ENCODE measurements at places on chromosomes 11 and 22. TPM values are rescaled to one million over a fixed set of nuclear protein-coding genes. Genes with fewer than 3 reads are reported as not detected.
A peak's percentile ranks its signal among the peaks of the same experiment; 100 is the strongest.

The ANGPTL5 gene
- total RNA-seq = not detected

The IGSF22 gene
- total RNA-seq = 0.77 TPM

The GRIK4 gene
- 3.0 TPM for total RNA-seq

The ANO1 gene
- 7.8 TPM for total RNA-seq

DNA sequence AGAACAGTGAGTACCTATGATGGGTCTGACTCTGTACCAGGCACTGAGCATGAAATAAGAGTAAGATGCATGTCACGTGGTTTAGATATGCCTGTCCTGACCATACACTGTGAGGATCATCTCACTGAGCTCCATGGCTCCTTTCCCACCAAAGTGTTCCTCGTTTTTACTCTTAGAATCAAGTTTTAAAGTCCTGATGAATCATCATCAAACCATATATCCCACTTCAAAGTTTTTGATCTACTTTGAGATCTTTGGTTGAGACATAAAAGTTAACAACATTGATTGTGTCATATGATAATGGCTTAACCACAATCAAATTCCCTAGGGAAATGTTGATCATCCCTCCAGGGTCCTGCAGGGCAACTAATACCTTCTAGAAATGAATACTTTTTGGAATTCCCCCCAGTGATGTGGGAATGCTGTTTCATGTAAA is 12.8 kb downstream of the ETS1 start:
- no peaks in the 10 kb centered on the region for H3K27me3 ChIP-seq
- H3K27ac ChIP-seq = no peak overlapping the region
- H3K36me3 ChIP-seq = no peaks in the 10 kb centered on the region
- H3K4me1 ChIP-seq = peaks cover 28% of the 10 kb centered on the region
- no peak overlapping the region for H3K4me3 ChIP-seq

DNA sequence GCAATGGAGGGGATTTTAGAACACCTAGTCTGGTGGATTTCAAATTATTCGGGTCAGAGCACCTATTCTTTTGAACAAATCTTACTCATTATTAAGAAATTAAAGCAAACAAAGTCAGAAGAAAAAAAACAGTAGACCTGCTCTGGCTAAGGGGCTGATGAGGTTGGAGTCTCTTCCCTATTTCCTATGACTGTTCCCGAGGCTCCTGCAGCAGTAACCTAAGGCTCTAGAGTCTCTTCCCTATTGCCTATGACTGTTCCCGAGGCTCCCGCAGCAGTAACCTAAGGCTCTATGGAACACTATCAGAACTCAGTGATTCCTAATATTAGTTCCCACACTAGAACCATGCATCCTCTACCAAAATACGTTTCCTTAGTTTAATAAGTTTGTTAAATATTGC is 607.9 kb downstream of the NTM start:
- no peak overlapping the region for H3K4me3 ChIP-seq
- H3K4me1 ChIP-seq = peaks cover 8% of the 10 kb centered on the region
- H3K36me3 ChIP-seq = no peaks in the 10 kb centered on the region
- DNase-seq = no peak

- no peaks in the 10 kb centered on the region for H3K27me3 ChIP-seq
- H3K27ac ChIP-seq = no peak overlapping the region
- no peaks in the 10 kb centered on the region for H3K4me1 ChIP-seq
- H3K4me3 ChIP-seq = no peak overlapping the region
- no peak for DNase-seq
These were observed 9.8 kb upstream of the CECR2 start for GRCh38 chr22:17359501-17359900.

DNA sequence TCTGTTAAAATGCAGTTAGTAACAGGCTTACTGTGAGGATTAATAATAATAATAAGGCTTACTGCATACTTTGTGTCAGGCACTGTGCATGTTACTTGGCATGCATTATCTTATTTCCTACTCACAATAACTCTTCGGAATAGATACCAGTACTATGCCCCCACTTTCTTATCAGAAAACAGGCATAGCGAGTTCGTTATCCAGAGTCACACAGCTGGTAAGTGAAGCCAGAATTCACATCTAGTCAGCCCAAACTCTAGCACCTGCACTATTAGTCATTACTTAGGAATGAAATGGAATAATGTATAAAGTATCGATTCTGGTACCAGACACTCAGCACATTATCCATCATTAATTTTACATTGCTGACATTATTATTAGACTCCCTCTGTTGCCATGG is 155.7 kb upstream of the BLID start:
- H3K4me1 ChIP-seq = no peaks in the 10 kb centered on the region
- H3K4me3 ChIP-seq = no peak overlapping the region
- H3K27ac ChIP-seq = no peak overlapping the region
- no peaks in the 10 kb centered on the region for H3K27me3 ChIP-seq

GRCh38 chr22:32310777-32311176 is 46.9 kb upstream of the RFPL3 start:
- H3K4me1 ChIP-seq = no peaks in the 10 kb centered on the region
- DNase-seq = no peak
- H3K27ac ChIP-seq = no peak overlapping the region
- H3K36me3 ChIP-seq = no peaks in the 10 kb centered on the region
- H3K27me3 ChIP-seq = no peaks in the 10 kb centered on the region

- peak overlapping the region; percentile 51 for H3K4me3 ChIP-seq
- H3K36me3 ChIP-seq = no peaks in the 10 kb centered on the region
- peaks cover 12% of the 10 kb centered on the region for H3K4me1 ChIP-seq
- peak overlapping the region; percentile 85 for H3K27ac ChIP-seq
- H3K27me3 ChIP-seq = no peaks in the 10 kb centered on the region
These were observed 2.1 kb downstream of the ROBO4 start for GRCh38 chr11:124895471-124895971.

- no peaks in the 10 kb centered on the region for H3K36me3 ChIP-seq
- no peak for DNase-seq
- H3K27me3 ChIP-seq = no peaks in the 10 kb centered on the region
- no peak overlapping the region for H3K27ac ChIP-seq
- H3K4me1 ChIP-seq = peaks cover 14% of the 10 kb centered on the region
These were observed 2.9 kb downstream of the SLC35C1 start for GRCh38 chr11:45807792-45808238.

DNA sequence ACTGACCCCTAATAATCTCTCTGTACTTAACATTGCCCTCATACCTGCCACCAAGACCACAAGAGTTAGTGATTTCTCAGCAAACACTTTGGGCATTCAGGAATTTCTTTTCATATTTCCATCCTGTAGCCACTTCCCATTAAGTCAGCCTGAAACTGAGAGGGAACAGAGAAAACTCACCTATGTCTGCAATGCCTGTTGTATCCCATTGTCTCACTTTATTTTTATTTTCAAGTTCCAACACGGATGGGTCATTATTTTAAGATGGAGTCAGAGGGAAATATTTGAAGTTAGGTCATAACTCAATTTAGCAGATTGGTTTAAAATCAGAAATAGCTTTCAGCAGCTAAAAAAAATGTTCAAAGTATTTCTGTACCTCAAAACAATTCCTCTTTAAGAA is 937.8 kb upstream of the CHORDC1 start:
- H3K36me3 ChIP-seq = no peaks in the 10 kb centered on the region
- no peak overlapping the region for H3K4me3 ChIP-seq
- no peak overlapping the region for H3K27ac ChIP-seq
- H3K4me1 ChIP-seq = no peaks in the 10 kb centered on the region

- peaks cover 3% of the 10 kb centered on the region for H3K4me1 ChIP-seq
- H3K36me3 ChIP-seq = no peaks in the 10 kb centered on the region
- no peak for DNase-seq
- H3K27ac ChIP-seq = no peak overlapping the region
These were observed 100.6 kb downstream of the RRAS2 start for GRCh38 chr11:14258221-14258935.

DNA sequence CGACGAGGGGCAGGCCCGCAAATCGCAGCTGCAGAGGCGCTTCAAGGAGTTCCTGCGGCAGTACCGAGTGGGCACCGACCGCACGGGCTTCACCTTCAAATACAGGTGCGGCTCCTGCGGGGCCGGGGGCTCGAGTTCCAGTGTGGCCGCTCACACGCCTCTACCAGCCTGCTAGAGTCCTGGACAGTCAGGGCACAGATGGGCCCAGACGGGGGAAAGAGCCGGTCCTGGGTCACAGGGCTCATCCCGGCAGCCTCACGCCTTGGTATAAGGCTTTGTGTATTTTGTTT is 506 bp downstream of the MCM5 start:
- peak overlapping the region; percentile 83 for H3K4me3 ChIP-seq
- no peaks in the 10 kb centered on the region for H3K27me3 ChIP-seq
- peaks cover 5% of the 10 kb centered on the region for H3K4me1 ChIP-seq
- H3K36me3 ChIP-seq = peaks cover 9% of the 10 kb centered on the region
- no peak for DNase-seq
- H3K27ac ChIP-seq = no peak overlapping the region

DNA sequence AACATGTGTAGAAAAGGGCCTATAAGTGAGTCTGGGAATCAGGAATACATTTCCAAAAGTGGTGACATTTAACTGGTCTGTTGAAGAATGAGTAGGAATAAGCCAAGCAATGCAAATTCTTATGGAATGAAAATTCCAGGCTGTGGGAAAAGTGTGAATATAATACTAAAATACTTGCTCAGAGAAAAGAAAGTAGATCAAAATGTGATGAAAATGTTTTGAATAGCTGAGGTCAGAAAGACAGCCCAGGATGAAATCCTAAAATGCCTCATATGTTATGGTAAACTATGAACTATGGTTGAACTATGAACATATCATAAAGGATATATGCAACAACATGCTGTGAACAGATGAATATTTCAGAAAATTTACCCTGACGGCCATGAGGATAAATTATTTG is 688.3 kb upstream of the FAT3 start:
- H3K4me1 ChIP-seq = no peaks in the 10 kb centered on the region
- H3K27me3 ChIP-seq = no peaks in the 10 kb centered on the region
- no peak overlapping the region for H3K27ac ChIP-seq
- DNase-seq = no peak

DNA sequence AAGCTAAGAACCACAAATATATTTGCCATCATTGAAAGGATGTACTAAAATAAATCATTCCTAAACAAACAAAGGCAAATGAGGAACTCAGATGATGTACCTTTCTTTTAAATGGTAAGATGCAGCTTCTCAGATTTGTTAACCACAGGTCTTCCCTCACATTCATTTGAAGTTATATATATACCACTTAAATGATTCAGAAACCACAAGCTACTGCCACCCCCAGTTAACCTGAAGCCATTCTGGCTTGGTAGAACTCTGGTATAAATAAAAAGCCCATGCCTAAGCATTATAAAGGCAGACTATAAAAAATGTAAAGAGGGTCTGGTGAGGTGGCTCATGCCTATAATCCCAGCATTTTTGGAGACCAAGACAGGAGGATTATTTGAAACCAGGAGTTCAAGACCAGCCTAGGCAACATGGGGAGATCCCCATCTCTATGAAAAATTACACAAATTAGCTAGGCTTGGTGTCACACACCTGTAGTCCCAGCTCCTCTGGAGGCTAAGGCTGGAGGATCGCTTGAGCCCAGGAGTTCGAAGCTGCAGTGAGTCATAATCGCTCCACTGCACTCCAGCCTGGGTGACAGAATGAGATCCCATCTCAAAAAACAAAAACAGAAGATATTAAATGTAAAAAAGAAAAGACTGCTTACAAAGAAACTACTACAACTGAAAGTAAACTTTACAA is 1185.3 kb downstream of the JRKL start:
- no peak for DNase-seq
- H3K36me3 ChIP-seq = no peaks in the 10 kb centered on the region
- no peak overlapping the region for H3K4me3 ChIP-seq
- no peak overlapping the region for H3K27ac ChIP-seq

GRCh38 chr11:36588099-36588498 is 6.2 kb upstream of the IFTAP start:
- no peaks in the 10 kb centered on the region for H3K4me1 ChIP-seq
- no peaks in the 10 kb centered on the region for H3K36me3 ChIP-seq
- H3K27me3 ChIP-seq = peaks cover 24% of the 10 kb centered on the region
- no peak overlapping the region for H3K4me3 ChIP-seq
- H3K27ac ChIP-seq = no peak overlapping the region
- DNase-seq = no peak

GRCh38 chr11:40679276-40679675 is 780.2 kb downstream of the LRRC4C start:
- H3K4me3 ChIP-seq = no peak overlapping the region
- no peaks in the 10 kb centered on the region for H3K27me3 ChIP-seq
- H3K36me3 ChIP-seq = no peaks in the 10 kb centered on the region
- H3K27ac ChIP-seq = no peak overlapping the region
- DNase-seq = no peak
- H3K4me1 ChIP-seq = no peaks in the 10 kb centered on the region

DNA sequence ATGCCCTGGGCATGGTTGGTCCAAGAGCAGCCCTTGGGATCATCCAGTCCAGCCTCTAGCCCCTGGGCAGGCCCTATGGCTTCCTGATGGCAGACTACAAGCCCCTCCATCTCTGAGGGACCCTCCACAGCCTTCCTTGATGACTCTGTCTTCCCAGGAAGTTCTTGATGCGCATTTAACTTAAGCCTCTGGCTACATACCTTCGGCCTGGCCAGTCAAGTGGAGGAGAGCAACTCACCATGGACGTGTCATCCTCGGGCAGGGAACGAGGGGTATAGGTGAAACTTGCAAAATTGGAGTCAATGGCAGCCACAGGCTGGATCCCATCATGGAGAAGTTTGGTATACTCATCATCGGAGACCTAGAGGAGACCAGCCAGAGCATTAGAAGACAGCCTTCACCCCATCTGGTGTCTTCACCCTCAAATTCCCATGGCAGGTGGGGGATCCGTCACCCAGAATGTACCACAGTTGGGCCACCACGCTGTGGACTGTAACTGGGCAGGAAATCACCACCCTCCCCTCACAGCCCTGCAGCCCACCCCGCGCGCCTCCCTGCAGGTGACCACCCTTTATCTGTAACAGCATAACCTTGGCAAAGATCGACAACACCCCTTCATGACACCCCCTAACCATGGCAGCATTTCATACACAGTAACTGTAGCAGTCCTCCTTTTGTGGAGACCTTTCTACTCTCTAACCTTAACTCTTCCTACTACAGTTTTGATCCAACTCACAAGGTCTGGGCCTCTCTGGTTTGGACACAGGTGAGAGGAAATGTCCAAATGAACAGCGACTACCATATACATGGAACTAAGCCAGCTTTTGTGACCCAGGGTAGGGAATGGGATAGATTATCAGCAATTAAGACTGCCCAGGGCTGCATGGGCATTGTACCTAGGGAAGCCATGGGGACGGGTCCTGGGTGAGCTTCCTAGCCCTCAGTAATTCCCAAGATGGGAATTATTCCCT is 91.7 kb downstream of the PDE2A start:
- DNase-seq = no peak
- H3K27me3 ChIP-seq = no peaks in the 10 kb centered on the region
- H3K4me3 ChIP-seq = no peak overlapping the region
- H3K27ac ChIP-seq = no peak overlapping the region
- no peaks in the 10 kb centered on the region for H3K36me3 ChIP-seq
- no peaks in the 10 kb centered on the region for H3K4me1 ChIP-seq

GRCh38 chr11:78533399-78533798 is 41.3 kb downstream of the NARS2 start:
- H3K27me3 ChIP-seq = no peaks in the 10 kb centered on the region
- no peaks in the 10 kb centered on the region for H3K4me1 ChIP-seq
- H3K27ac ChIP-seq = no peak overlapping the region
- DNase-seq = no peak
- H3K4me3 ChIP-seq = no peak overlapping the region
- no peaks in the 10 kb centered on the region for H3K36me3 ChIP-seq

Measured in lung (tissue), 17 donors.